Hematopoietic multipotent progenitor cell treated with erythropoietin and hydrocortisone succinate and interleukin-3 and kit ligand, for 15 days (in vitro differentiated cells): ENCODE measurements at places on chromosomes 11 and 22.

GRCh38 chr22:39953101-39953500, 7.1 kb upstream of the TMA7B start:
- DNase-seq = no peak

GRCh38 chr11:2575591-2576051, 124.2 kb downstream of the KCNQ1OT1 start:
- DNase-seq = no peak

GRCh38 chr11:12056119-12056518, 47.7 kb upstream of the DKK3 start:
- no peak for DNase-seq

DNA sequence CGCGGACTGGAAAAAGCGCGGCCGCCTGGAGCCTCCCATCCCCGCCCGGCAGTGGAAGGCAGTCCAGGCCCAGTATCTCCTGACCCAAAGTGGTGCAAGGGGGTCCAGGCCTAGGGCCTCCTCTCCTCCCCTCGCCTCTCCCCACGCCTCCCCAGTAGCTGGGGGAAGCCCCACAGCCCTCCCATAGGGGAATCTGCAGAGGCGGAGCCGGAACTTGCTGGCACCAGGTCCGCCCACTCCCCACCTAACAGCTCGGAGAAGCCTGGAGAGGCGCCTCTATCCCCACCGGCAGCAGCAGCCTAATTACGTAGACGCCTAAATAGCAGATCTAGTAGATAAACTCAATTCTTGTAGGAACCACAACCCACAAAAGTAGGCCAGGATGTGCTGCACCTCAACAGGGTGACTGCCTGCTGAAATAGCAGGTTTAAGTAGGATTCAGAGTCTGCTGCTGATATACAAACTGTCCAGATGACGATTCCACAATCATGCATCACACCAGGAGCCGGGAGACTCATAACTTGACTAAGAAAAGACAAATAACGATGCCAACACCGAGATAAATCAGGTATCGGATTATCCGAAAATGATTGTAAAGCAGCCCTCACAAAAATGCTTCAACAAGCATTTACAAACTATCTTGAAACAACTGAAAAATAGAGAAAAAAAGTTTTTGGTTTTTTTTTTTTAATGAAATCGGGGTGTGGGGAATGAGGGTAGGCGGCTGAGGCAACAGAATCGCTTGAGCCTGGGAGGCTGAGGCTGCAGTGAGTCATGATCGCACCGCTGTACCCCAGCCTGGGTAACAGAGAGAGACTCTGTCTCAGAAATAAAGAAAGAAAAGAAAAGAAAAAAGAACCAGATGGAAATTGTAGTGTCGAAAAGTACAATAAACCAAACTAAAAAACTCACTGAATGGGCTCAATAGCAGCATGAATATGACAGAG, 11.4 kb upstream of the BRD1 start:
- DNase-seq = no peak

DNA sequence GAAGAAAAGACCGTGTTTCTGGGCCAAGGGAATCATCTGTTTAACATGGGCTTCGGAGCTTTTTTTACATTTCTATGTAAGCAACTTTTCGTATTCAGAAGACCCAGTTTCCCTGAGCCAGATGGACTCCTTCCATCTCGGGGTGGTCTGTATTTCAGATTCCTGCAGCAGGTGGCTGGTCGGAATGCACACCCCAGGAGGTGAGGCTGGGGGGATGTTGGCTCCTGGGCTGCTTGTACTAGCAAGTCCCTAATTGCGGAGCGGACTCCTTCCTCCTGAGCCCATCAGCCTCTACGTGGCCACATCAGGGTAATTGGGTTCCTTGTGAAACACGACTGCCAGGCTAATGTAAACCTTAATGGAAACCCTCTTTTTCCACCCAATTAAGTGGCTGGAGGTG, 58.7 kb downstream of the PARVB start:
- DNase-seq = no peak

- DNase-seq = no peak
Measured at GRCh38 chr11:44372989-44373388, 63.0 kb upstream of the ALX4 start.

GRCh38 chr11:73040046-73040445, 102.1 kb downstream of the FCHSD2 start:
- DNase-seq = no peak

DNA sequence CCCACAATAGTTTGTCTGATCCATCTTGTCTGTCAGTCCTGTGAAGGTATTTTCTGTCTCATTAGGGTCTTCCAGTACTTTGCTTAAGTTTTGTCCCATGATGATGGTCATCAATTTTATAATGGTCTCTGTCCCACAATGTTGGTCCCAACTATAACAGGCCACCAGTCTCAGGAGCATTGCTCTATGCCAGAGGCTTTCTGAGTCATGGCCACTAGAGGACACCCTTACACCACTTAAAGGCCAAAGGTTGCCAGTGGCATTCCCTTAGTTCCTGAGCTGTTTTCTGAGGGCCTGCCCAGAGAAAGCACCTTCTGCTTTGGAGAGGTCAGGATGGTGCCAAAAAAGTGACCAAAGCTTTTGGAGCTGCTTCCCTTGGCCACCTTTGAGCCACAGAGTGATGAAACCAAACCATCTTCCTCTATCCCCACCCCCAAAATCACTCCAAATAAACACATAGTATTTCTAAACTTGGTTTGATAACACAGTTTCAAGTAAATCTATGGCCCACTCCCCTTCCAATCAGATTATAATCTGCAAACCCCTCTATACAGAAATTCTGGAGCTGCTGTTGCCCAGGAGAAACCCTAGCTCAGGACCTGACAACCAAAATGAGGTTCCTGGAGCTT, 19.3 kb downstream of the EIF3F start:
- DNase-seq = peak; percentile 45

GRCh38 chr11:132621976-132622580, 910.2 kb downstream of the OPCML start:
- DNase-seq = no peak

- DNase-seq = no peak
Measured at GRCh38 chr11:72584939-72585597, 89.2 kb downstream of the PDE2A start.

DNA sequence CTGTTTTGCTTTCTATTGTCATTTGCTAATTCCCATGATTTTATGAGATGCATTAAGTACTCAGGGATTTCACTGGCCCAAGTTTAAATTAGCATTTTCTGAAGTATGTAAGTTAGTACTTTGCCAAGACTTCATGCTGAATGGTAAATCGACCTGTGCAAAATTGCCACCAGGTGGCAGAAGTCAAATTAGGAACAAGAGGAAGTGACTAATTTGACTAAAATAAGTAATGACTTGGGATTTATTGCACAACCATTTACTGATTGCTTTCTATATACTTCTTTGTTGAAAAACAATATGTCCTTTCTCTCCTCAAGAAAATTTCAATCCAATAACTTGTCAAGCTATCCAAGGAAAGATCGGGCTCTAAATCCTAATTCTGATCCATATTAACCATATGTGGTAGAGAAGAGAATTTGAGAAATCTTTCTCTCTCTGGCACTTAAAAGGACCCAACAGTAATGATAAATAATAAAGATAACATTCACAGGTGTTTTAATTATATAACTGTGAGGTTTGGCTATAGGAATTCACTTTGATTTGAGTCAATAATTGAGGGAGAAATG, 253.7 kb upstream of the CHORDC1 start:
- no peak for DNase-seq

DNA sequence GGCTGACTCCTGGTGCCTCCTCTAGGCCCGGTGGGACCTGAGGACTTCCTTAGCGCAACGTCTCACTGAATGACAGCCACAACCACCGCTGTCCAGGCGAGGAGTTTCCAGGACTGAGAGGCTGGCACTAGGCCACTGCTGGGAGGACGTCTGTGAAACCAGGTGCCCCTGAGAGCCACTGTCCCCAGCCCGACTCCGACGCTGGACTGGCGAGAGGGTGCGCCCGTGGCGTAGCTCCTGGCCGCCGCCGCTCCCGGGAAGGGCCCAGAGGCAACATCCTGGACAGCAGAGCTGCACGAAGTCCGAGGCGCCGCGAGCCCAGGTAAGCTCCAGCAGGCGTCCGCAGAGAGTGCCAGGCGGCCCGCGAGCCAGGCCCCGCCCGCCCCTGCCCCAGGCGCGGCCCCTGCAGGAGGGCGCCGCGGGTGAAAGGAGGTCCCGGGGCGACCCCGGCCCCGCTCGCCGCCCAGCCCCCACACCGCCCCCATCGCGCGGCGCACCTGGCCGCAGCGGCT, 525 bp downstream of the DGCR2 start:
- peak; percentile 38 for DNase-seq

DNA sequence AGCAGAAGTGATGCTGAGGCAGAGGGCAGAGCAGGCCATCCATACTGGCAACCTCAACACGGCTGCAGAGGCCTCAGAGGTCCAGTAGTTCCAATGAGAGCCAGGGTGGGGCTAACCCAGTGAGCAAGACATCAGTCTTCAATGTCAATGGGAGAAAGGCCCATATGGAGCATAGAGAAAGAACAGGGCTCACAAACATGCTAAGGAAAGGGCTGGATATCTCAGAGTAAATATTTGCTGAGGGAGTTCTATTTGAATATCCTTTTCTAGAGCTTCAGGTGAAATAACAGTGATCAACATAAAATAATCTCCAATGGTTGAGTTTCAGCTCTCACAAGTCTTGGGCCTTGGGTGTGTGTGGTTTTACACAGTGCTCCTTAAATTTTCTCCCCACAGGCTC, 50.8 kb upstream of the CCDC90B start:
- DNase-seq = no peak

DNA sequence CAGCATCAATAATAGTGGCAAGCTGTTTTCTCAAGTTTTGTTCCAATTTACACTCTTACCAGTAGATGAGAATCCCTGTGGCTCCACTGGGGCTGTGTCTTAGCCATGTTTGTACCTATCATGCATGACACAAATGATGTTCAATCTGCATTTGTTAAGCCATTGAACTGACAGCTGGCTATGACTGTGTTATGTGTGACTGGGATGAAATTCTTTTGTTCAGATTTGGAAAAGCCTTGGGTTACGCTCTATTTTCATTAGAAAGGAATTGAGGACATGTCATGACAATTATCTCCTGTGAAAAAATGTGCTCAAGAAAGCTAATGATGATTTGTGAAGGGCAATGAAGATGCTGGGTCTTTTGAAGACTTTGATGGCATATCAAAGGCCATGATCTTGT, 201.8 kb upstream of the LARGE1 start:
- DNase-seq = no peak

DNA sequence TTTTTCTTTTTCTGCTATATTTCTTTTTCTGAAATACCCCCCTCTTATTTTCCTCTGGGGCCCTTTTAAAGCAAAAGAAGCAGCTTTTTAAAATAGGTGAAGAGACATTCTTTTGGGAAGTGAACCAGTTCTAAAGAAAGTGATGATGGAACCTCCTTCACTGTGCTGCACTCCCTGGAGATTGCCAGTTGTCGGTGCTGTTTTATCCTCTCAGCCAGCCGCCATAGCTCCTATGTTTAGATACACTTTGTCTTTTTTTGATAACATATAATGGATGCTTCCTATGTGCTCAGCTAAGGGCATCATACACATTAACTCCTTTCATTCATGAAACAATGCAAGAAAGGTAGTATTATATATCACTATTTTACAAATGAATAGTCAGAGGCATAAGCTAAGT, 14.0 kb downstream of the CFAP300 start:
- no peak for DNase-seq

- no peak for DNase-seq
Measured at GRCh38 chr11:15938121-15938611, 418.2 kb downstream of the SOX6 start.

DNA sequence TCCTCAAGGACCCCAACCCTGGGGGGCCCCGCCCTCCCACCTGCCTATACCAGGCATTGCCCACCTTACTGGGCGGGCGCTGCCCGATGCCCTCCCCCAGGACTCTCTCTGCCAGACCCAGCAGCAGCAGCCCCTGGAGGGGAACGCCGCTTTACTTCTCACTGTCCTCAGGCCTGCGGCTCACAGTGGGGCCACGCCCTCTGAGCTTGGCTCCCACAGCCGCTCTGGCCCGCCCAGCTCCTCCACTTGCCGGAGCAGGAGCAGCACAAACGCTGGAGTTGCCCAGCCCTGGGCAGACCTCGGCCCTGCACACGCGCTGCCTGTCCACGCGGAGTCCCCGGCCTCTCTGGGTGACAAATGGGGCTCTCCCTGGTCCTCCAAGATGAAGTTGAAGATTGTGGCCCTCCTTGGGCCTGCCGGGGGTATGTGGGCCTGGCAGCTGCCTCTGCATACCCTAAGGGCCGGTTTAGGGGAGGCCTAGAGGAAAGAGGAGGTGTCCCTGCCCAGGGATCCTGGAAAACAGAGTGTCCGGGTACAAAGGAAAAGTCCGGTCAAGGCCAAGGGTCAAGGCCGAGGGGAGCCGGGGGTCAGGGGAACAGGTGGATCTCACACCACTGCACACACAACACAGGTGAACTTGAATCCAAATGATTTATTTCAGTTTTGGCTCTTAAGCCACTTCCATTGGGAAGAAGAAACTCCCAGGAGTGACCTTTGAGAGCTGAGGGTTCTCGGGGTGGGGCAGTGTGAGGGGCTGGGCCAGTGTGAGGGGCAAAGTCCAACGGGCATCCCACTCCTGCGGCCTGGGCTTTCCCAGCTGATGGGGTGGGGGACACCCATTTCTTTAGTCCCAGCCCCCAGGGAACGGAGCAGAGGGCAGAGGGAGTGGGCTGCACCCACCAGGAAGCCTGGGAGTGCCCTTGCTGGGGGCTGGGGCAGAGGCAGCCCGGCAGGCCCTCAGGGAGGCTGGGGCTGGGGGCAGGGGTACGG, 674 bp upstream of the BAIAP2L2 start:
- DNase-seq = no peak

DNA sequence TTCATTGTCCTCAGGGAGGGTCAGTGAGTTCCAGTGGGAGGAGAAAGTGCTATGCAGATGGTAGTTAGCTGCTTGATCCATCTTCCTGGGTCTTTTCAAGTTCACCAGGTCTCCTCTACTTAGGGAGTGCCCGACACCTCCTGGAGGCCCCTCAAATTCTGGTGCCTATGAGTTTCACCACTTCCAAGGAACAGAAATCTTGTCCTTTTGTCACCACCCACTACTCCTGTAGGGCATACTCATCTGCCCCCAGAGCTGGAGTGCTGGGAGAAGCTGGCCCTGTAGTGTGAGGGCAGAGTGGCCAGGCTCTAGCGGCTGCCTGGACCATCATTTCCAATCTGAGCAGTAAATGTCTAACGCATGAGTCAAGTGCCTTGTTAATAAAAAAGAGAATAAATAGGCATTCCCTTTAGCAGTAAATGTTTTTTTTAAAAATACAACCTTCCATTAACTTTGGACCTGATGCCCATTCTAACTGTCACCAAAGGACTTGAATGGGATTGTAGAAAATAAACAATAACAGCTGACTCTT, 12.5 kb downstream of the IRAG1 start:
- DNase-seq = no peak

DNA sequence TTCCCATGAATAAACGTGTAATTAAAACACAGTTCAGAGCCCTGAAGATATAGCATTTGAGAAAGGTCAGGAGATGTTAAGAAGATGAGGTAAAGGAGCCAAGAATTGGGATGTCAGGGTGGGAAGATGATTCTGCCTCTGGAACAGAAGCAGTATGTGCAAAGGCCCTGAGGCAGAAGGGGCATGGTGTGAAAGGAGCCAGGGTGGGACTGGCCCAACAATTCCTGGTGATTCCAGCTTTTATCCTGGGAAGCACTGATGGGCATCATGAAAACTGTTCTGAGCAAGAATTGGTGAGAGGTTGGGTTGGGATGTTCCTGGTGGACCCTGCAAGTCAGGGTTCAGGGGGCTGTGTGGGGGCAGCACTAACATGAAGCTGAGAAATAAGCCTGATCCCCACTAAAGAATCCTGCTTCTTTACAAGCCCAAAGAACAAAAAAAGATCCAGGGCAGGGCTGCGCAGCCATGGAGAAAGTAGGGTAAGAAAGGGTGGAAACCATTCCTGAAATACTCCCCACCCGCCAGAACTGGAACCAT, 2.5 kb upstream of the FXYD6 start:
- DNase-seq = no peak
